ENCODE measurements at places on chromosomes 16 and 17. TPM values are rescaled to one million over a fixed set of nuclear protein-coding genes. Genes with fewer than 3 reads are reported as not detected.

SOST gene
- polyA plus RNA-seq: 0.04 TPM

NPLOC4 gene
- polyA plus RNA-seq: 33.8 TPM

GFAP gene
- polyA plus RNA-seq: 0.32 TPM

FAM20A gene
- not detected for polyA plus RNA-seq

USP43 gene
- polyA plus RNA-seq: 16.1 TPM

LRRC37A gene
- 2.2 TPM for polyA plus RNA-seq

KRT39 gene
- polyA plus RNA-seq: not detected

TP53TG3 gene
- polyA plus RNA-seq: not detected

PPM1E gene
- 0.34 TPM for polyA plus RNA-seq

WNT3 gene
- 2.9 TPM for polyA plus RNA-seq

PDP2 gene
- 1.6 TPM for polyA plus RNA-seq

TERF2IP gene
- 30.8 TPM for polyA plus RNA-seq

RAI1 gene
- 20.7 TPM for polyA plus RNA-seq

TRIM72 gene
- polyA plus RNA-seq: 0.04 TPM

KIF19 gene
- polyA plus RNA-seq: 4.5 TPM

TNFRSF13B gene
- polyA plus RNA-seq: 3.0 TPM

TMEM98 gene
- 68.4 TPM for polyA plus RNA-seq

ARHGAP44 gene
- polyA plus RNA-seq: 7.8 TPM

AURKB gene
- polyA plus RNA-seq: 23.4 TPM

PNPO gene
- 20.8 TPM for polyA plus RNA-seq

Measured in small intestine (tissue), 16 donors.